Sigmoid colon (tissue), 7 donors: ENCODE measurements at places on chromosomes 2 and 18. TPM values are rescaled to one million over a fixed set of nuclear protein-coding genes. Genes with fewer than 3 reads are reported as not detected.

The LTBP1 gene
- total RNA-seq: 63.7 TPM

The DNAH7 gene
- 0.41 TPM for total RNA-seq

The TRMT61B gene
- 11.4 TPM for total RNA-seq

GRCh38 chr2:118722976-118723375, 124.5 kb downstream of the EN1 start:
- DNase-seq: no peak

DNA sequence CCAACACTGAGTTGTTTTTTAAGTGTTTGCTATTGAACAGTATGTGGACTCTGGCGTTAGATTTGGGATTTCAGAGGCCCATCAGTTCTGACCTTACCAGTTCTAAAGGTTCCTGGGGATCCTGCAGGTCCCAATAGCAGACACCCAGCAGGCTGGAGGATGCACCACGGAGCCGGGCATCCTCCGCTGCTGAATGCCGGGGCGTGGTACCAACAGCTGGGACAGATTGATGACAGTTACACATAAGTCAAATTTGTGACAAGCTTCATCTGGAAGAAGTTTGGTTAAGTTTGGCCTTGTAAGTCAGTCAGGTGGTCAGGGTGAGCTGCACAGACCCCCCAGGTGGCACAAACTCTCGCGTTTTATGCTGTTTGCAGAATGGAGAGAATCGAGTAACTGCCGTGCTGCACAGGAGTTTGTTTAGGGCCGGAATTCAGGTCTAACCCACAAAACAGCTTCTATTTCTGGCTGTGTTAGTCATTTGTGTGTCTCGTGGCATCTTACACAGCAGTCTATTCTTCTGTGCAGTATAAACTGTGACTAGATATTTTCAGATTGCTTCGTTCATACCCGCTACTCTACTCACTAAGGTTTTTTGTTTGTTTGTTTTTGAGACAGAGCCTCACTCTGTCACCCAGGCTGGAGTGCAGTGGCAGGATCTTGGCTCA, 19.2 kb downstream of the CTDP1 start:
- DNase-seq: no peak

DNA sequence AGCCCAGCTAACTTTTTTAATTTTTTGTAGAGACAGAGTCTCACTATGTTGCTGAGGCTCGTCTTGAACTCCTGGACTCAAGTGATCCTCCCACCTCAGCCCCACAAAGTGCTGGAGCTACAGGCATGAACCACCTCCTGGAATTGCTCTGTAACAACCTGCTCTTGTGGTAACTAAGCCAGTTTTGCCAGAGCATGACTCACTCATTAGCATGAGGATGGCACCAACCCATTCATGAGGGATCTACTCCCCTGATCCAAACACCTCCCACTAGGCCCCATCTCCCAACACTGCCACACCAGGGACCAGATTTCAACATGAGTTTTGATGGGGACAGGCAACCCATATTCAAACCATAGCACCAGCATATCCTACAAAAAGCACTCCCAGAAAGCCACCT, 348.9 kb upstream of the RAB12 start:
- no peak for DNase-seq

GRCh38 chr2:60555783-60556139, 2.3 kb upstream of the BCL11A start:
- DNase-seq: no peak

DNA sequence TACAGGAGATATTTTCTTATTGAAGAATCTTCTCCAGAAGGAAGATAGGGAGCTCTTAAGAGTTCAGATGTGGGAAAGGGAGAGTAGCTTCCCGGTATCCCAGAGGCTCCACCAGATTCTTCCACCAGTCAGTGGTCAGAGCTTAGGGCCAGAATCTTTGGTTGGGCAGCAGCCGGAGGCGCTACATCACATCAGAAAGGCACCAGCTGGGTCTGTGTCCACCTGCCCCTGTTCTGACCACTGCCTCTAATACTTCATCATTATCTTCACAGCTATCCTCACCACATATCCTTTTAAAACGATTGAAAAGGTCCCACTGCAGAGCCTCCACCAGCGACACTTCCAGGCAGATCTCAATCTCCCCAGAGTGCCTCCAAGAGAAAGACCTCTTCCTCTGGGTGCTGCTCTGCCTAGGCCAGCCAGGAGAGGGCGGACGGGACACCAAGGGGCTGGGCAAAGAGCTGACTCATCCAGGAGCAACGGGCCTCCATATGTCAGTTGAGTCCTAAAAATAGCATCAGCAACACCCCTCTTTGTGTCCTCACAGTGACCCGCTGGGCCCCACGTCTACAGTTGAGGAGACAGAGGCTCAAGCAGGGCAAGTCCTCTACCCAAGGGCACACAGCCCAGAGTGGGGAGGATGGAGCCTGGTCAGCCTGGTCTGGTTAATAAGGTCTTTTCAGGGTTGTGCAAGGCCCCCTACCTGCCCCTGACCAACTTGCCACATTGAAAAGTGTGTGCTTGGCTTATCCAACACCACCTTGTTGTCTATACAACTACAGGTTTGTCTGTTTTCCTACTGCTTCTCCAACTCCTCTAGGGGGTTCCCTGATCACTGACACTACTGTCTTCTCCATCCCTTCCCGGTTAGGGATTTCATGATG, 81.2 kb downstream of the ADD2 start:
- peak; percentile 38 for DNase-seq

DNA sequence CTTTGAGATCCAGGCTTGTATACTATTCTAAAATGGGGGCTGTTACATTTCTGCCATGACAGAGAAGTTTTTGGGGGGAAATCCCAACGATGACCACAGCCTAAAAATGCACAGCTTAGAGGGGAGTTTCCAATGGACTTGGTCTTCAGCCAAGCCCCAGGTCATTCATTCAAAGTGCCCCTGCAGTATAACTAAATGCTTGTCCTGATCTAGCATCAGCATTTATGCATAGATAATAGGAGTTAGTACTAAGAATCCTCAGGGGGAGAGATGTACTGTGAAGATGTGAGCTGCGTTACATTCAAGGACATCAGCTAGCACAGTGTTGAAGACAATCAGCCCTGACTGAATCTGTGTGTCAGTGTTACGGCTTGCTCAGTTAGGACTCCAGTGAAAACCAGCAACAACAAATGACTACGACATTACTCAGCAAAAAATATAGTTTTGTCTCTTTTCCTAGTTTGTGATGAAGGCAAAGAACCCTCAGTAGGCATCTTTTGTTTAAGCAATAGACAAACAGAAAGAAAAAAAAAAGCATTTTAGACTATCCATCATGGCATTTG, 160.9 kb downstream of the ZEB2 start:
- no peak for DNase-seq

- DNase-seq: no peak
Observed at GRCh38 chr2:200350850-200351285, 44.4 kb downstream of the SPATS2L start.

DNA sequence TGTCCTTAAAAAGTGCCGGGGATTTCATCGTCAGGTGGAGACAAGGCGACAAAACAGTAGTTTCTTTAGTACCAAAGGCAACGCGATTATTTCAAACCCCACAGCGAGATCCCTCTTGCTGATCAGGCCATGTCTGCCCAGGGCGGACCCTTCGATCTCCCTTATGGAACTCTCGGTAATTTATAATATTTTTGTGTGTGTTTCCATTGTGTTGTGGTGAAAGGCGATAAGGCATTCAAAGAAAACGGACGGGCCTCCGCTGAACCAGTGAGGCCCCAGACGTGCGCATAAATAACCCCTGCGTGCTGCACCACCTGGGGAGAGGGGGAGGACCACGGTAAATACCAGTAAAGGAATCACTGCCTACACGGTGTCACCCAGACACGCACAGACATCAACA, 1.4 kb upstream of the GAD1 start:
- no peak for DNase-seq
